ENCODE measurements at places on chromosomes 13 and 19.

GRCh38 chr19:44623080-44623479 is 9.7 kb downstream of the IGSF23 start:
- no peak for DNase-seq

DNA sequence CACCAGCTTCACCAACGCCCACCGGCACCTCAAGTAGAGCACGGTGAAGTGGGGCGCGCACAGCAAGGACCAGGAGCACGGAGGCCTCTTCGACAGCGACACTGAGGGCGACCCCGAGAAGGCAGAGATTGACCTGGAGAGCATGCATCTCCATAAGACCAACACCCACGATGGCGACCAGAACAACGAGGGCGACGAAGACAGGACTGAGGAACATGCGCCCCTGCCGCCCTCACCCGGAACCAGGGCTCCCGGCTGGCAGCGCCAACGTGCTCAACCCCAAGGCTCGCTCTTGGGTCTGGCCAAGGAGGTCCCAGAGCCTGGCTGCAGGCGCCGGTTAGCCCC is 18.5 kb upstream of the RNF17 start:
- DNase-seq = no peak

- DNase-seq = peak; percentile 53
These were observed 1.1 kb upstream of the PPP1R12C start for GRCh38 chr19:55118401-55118991.

- no peak for DNase-seq
These were observed 20.8 kb upstream of the ASPDH start for GRCh38 chr19:50534478-50534877.

DNA sequence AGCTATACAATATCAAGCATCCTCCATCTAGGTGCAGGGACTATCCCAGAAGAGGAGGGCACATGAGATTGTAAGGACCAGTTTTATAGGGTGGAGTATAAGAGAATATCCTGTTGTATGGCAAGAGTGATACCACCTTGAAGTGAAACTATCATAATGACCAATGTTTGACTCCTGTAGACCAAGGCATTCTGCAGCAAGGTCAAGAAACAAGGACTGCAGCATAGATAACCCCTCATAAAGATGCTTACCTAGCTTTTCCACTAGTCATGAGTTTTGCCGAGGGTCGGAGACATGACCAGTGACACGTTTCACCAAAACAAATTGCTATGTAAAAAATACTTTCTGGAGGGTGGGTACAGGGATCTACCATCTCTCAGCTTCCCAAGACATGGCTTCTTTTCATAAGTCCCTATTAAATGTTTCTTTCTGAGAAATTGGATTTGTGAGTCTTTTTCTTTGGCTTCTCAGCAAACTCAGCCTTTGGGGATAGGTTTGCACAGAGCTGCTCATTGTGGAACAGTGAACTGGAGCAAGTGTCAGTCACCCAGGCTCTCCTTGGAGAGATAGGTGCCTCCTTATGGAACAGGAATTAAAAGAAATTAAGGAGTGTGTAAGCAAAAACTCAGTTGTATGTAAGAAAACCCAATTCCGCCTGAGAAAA is 28.2 kb upstream of the CYSLTR2 start:
- DNase-seq = no peak
